ENCODE measurements at places on chromosomes 1 and 21.

GRCh38 chr1:84835169-84835568, 57.8 kb downstream of the LPAR3 start:
- no peak for DNase-seq

GRCh38 chr1:227767401-227768124, 32.3 kb downstream of the SNAP47 start:
- no peak for DNase-seq

DNA sequence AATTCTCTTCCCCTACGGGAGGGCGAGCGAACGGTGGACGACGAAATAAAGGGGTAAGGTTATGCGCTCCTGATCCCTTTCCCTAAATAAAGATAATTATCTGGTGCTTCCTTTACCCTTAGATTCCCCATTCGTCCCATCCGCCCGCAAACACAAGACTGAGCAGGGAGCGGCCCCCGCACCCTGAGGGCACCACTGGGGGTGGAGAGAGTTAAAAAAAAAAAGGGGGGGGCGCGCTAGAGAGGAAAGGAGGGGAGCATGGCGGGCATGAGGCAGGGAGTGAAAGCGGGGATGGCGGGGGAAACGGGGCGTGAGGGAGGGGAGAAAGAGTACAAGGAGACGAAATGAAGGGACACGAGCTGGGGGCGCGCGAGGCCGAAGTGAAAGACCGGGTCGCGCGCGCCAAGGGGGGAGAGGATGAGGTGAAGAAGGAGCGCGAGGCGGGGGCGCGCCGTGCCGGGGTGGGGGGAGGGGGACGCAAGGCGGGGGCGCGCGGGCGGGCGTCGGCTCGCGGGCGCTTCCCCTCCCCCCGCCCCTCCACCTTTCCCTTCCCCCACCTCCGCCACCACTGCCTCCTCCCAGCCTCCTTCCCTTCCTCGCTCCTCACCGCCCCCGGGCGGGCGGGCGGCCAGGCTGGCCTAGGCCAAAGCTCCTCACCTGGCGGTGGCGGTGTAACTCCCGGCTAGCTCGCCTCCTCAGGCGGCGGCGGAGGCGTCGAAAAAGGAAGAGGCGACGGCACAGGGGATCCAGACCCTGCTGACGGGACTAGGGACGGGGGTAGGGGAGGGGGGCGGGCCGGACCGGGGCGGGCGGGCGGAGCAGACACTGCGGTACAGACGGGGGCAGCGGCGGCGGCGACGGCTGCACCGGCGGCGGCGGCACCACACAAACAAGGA, 448 bp downstream of the GATAD2B start:
- DNase-seq = no peak

DNA sequence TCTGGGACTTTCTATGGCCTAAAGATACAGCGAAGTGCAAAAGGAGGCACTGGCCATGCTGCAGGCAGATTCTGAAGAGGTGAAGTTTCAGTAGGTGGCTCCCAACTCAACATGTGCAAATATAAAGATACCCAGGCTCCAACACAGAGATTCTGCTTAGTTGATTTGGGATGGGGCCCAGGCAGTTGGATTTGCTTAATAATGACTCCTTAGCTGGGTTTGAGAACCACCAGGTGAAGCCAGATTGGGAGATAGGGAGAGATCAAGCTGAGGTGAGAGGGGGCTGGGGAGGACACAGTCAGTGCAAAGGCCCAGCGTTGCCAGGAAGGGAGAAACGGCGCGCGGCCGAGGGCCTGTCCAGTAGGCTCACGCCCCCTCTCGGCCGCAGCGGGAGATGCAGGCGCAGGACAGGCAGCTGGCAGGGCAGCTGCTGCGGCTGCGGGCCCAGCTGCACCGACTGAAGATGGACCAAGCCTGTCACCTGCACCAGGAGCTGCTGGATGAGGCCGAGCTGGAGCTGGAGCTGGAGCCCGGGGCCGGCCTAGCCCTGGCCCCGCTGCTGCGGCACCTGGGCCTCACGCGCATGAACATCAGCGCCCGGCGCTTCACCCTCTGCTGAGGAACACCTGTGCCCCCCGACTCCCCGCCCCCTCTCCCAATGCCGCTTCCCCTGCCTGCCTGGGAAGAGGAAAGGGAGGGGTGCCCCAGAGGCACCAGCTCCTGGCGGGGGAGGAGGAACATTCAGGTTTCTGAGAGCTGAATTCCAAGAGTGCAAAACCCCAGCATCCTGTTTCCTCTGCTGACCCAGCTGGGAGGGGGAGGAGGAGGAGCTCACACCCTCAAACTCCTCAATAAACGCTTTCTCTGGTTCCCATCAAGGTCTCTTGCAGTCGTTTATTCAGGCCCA, 1.2 kb downstream of the FAM167B start:
- peak; percentile 66 for DNase-seq

GRCh38 chr1:8317647-8318381, at the start of gene SLC45A1:
Gene SLC45A1 (plus strand): TSS chr1:8318114. CDS start chr1:8324330, 6,216 bp downstream.
- DNase-seq = peak; percentile 4

GRCh38 chr1:109816975-109817535, 53.3 kb upstream of the EPS8L3 start:
- no peak for DNase-seq

- no peak for DNase-seq
Measured at GRCh38 chr1:45884700-45885099, 81.3 kb downstream of the MAST2 start.

GRCh38 chr1:94418664-94419655, 771 bp downstream of the ABCD3 start:
- no peak for DNase-seq

GRCh38 chr1:153432874-153433681, 16.8 kb downstream of the S100A7A start:
- DNase-seq = no peak

- no peak for DNase-seq
Measured at GRCh38 chr1:204128964-204129896, 22.6 kb downstream of the ETNK2 start.

GRCh38 chr1:17551755-17552234, 12.3 kb downstream of the ARHGEF10L start:
- no peak for DNase-seq

DNA sequence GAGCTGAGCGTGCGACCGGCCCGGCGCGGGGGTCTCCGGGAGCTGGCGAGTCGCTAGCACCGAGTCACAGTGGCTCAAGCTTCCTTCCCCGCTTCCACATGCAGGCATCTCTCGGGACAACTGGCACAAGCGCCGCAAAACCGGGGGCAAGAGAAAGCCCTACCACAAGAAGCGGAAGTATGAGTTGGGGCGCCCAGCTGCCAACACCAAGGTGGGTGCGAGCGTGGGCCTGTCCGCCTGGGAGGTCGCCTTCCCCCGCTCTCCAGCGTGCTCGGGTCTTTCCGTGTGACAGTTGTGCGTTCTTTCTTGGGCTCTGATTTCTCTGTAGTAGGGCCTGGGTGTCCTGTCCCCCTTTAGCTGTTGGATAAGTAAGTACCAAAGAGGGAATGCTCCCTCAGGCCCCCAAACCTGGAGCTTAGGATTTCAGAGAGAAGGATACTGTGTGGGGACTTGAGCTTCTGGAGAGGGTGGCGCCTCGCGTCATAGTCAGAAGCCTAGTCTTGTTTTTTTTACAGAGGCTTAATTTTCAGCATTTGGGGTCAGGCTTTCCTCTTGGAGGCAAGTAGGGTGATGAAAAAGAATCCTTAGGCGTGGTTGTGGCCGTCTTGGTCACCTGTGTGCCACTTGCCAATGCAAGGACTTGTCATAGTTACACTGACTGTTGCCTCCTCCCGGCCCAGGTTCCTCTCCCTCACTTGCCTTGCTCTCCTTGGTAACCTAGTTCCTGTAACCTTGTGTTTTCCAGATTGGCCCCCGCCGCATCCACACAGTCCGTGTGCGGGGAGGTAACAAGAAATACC, 790 bp downstream of the RPS8 start:
- no peak for DNase-seq

DNA sequence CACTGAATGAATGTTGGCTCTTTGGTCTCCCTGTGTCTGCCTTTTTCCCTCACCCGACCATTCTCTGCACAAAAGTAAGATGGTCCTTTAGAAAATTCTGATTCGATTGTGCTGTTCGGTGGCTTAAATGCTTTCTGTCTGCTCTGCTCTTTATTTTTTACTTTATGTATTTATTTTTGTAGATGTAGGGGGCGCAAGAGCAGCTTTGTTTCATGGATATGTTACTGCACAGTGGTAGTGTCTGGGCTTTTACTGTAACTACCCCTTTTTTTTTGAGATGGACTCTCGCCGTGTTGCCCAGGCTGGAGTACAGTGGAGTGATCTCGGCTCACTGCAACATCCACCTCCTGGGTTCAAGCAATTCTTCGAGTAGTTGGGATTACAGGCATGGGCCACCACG, 15.7 kb downstream of the NLRP3 start:
- no peak for DNase-seq

DNA sequence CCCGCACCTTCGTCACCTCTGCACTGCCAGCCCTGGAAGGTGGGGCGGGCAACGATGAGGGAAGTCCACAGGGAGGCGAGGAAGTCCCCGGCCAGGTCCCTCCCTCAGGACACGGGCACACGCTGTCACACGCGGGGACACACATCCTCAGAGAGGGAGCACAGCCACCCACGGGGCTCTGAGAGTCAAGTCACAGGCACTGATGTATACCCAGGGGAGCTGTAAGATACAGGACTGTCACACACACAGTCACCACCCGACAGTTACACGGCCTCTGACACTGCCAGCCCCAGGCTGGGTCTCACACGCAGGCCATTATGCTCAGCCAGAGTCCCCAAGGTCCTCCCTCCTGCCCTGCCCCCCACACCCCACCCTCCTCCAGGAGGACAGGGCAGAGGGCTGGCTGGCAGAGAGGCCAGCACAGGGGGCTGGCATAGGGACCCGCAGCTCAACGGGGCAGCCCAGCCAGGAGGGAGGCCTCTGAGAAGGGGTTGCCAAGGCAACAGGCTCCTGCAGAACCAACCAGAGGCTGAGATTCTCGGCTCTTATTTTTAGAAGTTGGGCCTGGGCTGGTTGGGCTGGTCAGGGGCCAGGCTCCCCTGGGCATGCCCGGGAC, 17.7 kb upstream of the ADGRB2 start:
- DNase-seq = no peak

GRCh38 chr1:187010571-187011309, 182.0 kb downstream of the PLA2G4A start:
- no peak for DNase-seq

DNA sequence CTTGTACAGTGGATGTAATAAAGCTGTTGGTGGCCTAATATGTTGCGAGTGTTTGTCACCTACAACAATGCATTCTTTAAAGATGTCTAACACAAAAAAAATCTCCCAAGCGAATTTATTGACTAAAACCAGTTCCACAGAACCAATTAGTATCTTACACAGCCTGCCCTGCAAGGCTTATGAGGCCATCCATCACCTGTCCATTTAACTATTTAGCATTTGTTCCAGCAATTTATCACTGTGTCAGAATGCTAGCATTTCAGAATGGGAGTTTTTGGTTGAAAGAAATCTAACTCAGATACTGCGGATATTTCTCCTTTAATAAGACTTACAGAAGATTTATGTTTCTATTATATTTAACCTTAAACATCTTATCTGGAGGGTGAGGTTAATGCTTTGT, 831.1 kb upstream of the PRMT6 start:
- no peak for DNase-seq

DNA sequence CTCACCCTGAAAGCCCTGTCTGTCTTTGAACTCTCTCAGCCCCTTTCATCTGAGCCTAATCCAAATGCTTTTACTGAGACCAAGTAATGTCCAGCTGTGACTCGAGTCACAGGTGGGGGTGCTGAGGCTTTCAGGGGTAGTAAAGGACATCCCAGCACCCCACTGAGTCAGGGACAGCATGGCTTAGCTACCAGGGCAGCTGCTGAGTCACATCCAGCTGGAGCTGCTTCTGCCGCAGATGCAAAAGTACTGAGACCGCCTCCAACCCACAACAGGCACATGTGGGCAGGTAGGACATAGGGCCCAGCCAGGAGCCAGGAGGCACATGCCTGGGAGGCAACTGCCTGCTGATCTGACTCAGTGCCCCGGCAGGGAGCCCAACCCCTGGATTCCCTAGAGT, 6.7 kb upstream of the VSIG8 start:
- DNase-seq = no peak

GRCh38 chr21:16372586-16372985, 642.8 kb downstream of the USP25 start:
- no peak for DNase-seq

DNA sequence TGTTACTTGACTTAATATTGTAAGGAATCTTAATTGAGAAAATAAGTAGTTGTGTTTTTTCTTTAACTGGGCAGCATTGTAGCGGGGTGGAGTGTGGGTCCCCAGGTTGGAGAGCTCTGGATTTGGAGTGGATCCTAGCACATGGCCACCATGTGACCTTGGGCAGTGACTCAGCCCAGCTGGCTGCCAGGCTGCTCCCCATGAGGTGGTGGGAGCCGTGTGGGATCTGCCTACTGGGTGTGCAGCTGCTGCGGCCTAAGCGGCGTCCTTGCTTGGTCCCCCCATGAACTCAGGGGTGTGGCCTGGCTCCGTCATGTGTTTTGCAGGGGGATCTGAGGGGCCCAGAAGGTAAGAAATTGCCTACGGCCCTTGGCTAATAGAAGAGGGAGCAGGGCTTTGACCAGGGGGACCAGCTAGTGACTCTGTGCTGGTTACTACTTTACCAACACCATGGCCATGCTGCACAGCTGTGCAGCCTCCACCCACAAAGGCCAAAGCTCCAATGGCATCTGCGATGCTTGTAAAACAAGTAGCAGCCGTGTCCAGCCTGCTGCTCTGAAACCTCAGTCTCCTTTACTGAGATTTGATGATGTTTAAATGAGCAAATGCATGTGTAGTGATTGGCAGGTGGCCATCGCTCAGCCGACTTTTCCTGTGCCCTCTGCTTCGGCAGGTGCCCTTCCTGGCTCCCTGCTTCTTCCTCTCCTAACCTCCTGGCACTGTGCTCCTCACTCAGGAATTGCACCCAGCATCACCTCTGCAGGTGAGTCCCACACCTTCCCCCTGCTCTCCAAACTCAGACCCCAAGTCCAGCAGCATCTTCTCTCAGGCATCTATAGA, 68.3 kb downstream of the ADARB1 start:
- no peak for DNase-seq

GRCh38 chr1:66494482-66494881, 39.5 kb upstream of the SGIP1 start:
- no peak for DNase-seq

GRCh38 chr1:34865981-34866761, 6.6 kb upstream of the SMIM12 start:
- peak; percentile 60 for DNase-seq

DNA sequence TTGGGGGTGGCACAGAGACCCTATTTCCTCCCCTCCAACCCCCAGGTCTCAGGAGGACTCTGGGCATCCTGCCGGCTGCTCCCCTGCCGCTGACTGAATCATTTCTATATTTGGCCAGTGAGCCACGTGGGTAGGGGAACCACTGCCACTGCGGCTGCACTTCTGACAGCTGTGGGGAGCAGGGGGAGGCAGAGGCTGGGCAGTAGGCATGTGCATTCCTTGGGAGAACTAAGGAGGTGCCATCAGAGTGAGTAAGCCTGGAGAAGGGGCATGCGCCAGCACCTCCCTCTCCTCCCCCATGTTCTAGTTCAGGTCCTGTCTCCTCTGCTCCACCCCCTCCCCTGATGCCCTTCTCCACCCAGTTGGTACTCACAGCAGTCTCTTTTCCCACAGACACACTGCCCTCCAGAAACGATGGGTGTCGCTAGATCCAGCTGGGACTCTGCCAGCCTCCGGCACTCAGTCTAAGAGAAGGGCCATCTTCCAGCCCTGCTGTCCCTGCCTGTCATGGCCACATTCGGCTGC, 12.0 kb downstream of the PPFIA4 start:
- DNase-seq = no peak

GRCh38 chr1:81435175-81435574, 365.6 kb upstream of the ADGRL2 start:
- DNase-seq = no peak

All from NCI-H2081 treated with DMSO at 0.1 percent for 48 hours (cell line).